Right renal cortex interstitium (tissue), 3 donors: ENCODE measurements at places on chromosomes 16 and 17. TPM values are rescaled to one million over a fixed set of nuclear protein-coding genes. Genes with fewer than 3 reads are reported as not detected.
A peak's percentile ranks its signal among the peaks of the same experiment; 100 is the strongest.

DNA sequence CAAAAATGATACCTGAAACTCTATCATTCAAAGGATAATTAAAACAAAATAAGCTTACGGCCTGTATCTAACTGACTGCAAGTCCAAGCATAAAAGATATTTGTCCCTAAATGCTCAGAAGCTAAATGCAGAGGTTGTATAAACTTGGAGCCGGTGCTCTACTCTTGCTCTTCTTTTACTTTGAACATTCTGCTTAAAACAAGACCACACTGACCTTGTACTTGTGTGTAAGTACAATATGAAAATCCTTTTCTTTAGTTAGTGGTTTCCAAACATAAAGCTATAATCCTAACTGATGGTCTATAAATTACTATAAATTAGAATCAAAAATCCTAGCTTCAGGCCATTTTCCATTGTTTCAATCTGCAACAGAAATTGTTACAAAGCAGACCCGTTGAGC is 74.6 kb downstream of the SPAG9 start:
- no peak for DNase-seq

DNA sequence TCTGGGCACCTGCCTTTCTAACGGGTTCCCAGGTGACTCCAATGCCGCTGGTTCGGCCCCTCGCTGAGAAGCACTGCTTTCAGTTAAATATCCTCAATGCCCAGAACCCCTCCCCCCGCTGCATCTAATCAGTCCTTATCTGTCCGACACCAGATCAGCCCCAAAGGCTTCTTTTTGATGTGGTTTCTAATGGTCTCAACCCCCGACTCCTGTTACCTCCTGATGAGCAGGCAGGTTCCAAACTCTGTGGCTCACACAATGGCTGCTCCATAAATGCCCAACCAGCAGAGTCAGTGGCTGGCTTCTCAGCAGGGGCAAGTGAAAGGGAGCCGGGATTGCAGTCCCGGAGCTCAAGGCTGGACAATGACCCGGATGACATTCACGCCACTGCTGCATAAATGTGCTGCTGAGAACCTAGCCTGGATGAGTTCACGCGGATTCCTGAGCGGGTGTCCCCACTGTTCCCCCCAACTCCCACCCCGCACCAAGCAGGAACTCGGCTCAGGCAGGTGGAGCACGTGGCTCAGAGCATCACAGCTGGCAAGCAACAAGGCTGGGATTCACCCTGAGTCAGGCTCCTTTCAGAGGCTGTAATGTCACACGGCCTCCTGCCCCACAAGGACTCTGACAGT is 1.0 kb upstream of the SLC38A8 start:
- DNase-seq: no peak

DNA sequence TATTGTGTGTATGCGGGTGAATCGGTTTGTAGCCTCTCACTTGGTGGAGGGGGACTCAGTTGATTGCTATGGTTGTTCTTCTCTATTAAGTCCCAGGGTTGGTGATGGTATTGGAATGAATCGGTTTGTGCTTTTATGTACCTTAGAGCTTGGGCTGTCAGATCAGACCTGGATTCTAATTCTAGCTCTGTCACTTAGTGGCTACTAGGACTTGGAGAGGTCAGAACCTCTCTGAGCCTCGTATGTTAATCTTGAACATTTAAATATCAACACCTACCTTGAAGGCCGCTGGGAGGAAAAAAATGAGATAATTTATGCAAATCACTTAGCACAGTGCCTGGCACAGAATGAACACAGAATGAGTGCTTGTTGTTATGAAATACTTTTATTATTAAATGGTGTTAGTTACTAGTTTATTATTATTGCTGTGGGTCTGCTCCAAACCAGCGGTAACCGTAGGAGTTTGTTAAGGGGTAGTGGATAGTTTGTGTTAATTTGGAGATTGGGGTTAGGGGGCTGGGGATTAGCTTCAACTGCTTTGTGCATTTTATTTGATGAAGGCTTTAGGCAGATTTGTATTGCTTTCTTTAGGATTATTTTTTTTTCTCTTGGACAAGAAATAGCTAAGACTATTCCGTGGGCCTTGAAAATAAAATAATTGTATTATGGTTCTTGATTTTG is 3.5 kb downstream of the KDM6B start:
- no peak for DNase-seq

GRCh38 chr16:86298758-86299134 is 211.6 kb upstream of the FOXF1 start:
- no peak for DNase-seq

DNA sequence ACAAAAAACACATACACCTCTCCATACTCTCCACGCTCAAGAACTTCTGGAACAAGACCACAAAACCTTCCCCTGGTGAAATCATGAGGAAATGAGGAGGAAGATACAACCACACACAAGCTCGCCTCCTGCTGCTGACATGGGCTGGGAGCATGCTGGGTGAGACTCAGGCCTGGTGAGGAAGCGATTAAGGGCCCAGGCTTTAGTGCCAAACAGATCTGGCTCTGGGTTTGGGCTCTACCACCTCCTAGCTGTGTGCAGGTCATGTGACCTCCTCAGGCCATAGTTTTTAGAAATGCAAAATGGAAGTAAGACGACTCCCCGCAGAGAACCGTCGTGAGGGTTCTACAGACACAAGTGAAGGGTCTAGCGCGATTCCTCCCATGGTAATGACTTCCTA is 41.3 kb downstream of the VAC14 start:
- no peak for DNase-seq

GRCh38 chr16:64304951-64305350 is 816.9 kb downstream of the CDH11 start:
- DNase-seq: no peak

GRCh38 chr16:68642436-68643101 is 2.5 kb upstream of the CDH3 start:
- DNase-seq: peak; percentile 61

DNA sequence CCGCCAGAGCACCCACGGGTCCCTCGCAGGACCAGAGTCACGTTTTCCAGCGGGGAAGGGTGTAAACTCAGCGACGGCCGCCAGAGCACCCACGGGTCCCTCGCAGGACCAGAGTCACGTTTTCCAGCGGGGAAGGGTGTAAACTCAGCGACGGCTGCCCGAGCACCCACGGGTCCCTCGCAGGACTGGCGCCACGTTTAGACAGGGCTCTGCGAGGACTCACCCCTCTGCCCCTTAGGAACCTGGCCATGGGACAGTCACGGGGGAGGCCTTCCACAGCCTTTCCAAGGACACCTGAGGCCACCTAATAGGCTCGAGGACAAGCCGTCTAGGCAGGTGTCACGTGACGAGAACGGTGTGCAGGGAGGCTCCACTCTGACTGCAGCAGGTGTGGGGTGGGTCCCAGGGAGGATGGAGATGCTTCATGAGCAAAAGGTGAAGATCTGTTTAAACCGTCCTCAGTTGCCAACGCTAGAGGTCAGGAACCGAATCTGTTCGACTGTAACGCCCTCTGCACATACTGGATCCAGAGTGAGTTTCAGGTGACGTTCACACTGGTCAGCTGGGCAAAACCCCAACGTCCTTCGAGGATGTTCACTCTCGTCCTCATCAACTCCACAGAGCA is 48.0 kb upstream of the METRNL start:
- DNase-seq: no peak

DNA sequence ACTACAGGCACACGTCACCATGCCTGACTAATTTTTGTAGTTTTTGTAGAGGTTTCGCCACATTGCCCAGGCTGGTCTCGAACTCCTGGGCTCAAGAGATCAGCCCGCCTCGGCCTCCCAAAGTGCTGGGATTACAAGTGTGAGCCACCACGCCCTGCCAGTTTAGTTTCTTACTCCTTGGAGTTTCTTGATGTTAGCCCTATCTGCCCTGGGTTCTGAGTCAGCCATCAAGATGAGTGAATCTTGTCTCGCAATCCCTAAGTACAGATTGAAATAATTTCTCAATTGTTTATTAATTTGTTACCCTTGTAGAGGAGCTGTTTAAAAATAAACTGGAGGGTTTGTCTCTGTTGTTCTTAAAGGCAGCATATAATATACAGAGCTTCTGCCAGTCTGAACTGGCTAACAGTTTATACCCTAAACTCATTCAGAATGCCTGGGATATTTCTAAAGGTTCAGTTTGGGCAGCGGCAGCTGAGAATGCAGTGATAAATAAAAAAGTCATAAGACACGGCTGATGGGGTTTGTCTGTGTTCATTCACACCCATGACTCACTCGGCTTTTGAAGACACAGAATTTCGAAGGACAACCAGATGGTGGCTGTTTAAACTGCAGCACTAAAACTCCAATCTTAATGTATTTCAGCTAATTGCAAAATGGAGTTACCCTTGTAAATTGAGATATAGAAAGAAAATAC is 39.6 kb downstream of the GPRC5B start:
- DNase-seq: no peak

GRCh38 chr16:73725156-73725555 is 571.5 kb upstream of the PSMD7 start:
- DNase-seq: no peak

GRCh38 chr17:40793832-40794231 is 5.9 kb downstream of the KRT28 start:
- DNase-seq: no peak

DNA sequence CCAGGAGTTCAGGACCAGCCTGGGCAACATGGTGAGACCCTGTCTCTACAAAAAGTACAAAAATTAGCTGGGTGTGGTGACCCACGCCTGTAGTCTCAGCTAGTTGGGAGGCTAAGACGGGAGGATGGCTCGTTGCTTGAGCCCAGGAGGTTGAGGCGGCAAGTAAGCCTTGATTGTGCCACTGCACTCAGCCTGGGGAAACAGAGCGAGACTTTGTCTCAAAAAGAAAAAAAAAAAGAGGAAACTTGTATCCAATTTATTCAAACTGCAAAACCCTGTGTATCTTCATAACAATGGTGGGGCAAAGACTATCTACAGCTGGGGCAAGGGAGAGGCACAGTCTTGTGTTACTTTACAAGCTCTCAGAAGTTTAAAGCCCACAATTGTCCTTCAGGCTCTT is 21.5 kb downstream of the GRB7 start:
- no peak for DNase-seq

GRCh38 chr17:39927929-39928857 is 661 bp downstream of the LRRC3C start:
- DNase-seq: no peak

DNA sequence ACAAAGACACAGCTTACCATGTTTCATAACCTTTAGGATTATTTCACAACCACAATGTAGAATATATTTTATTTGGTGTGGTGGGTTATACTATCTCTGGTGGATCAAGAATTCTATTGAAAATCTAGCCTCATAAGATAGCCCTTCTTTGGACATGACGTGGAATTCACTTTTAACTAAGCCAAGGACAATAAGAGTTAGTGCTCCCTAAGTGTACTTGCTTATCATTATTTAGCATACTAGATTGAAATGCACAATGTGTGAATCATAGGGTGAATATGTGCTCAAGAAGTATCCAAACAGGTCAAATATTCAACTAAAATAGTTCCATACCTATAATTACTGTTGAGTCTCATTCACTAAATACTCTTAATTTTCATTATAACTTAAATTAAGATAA is 1179.5 kb upstream of the GOT2 start:
- no peak for DNase-seq

GRCh38 chr16:8623634-8624033 is 2.1 kb downstream of the METTL22 start:
- no peak for DNase-seq

- DNase-seq: no peak
Measured at GRCh38 chr16:73775841-73776388, 520.7 kb upstream of the PSMD7 start.

DNA sequence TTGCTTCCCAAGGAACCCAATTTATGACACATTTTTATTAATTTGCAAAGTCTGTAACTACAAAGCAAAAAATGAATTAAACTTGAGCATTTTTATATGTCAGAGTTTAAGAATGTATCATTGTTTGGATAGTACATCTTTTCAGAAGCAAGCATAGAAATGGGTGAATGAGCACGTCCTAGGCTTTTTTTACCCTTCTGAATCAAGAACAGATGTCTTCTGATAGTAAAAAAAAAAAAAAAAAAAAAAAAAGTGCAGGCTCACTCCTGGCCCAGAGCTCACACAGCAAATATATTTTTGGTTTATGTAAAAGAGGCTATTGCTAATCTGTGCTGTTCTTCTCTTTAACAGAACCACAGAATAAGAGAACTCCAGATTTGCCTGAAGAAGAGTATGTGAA is 6.3 kb downstream of the TERF2IP start:
- DNase-seq: no peak

- DNase-seq: no peak
Measured at GRCh38 chr17:11296994-11297393, 56.0 kb downstream of the SHISA6 start.

- DNase-seq: no peak
Measured at GRCh38 chr16:5056352-5056751, 9.4 kb downstream of the C16orf89 start.

- DNase-seq: no peak
Measured at GRCh38 chr17:2799653-2800052, 3.4 kb downstream of the RAP1GAP2 start.

- DNase-seq: no peak
Measured at GRCh38 chr16:29779474-29779873, 1.4 kb downstream of the ZG16 start.

DNA sequence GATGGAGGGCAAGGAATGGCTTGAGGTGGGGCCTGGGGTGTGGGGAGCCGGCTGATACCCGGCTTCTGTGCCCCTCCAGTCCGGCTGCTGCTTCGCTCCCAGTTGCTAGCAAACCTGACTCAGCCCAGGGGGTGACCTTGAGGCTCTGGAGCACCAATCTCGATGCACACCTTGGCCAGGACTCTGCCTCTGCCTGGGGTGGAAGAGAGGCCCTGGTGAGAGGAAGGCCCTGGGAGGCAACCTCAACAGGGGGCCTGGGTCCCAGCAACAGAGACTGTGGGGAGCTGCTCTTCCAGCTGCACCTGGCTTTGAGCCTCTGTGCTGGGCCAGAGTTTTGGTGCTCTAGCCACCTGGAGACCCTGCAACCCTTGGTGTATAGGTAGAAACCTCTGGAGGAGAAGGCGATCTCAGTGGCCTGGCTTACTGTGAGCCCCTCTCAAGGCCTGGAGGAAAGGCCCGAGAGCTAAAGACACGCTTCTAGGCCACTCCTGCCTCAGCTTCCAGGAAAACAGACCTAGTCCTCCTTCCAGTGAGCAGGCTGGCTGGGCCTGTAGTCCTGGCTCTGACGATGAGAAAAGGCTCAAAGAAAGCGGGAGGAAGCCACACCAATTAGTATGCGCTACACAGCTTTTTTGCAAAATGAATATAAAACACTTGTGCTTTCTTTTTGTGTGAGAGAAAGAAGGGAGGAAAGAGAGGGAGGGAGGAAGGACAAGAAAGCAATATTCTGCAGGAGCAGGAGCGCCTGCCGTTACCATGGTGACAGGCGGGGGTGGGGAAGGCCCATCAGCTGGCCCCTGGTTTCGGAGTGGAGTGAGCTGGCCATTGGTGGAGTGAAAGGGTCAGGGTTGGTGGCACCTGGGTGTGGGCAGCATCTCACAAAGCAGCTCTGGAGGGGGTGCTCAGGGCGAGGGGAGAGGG is 51.0 kb downstream of the VAC14 start:
- DNase-seq: no peak

- DNase-seq: no peak
Measured at GRCh38 chr16:55273356-55273755, 50.6 kb upstream of the IRX6 start.

GRCh38 chr17:50559674-50560184 is 786 bp upstream of the CACNA1G start:
- DNase-seq: no peak

- DNase-seq: no peak
Measured at GRCh38 chr17:48490451-48490892, 40.3 kb downstream of the HOXB1 start.

PARD6A gene
- polyA plus RNA-seq: 3.2 TPM

AANAT gene
- polyA plus RNA-seq: 0.35 TPM

G6PC1 gene
- 6.5 TPM for polyA plus RNA-seq

PRR15L gene
- polyA plus RNA-seq: 24.6 TPM

CCDC78 gene
- polyA plus RNA-seq: 1.3 TPM

CDH13 gene
- 9.4 TPM for polyA plus RNA-seq

RND2 gene
- 4.0 TPM for polyA plus RNA-seq

CHMP1A gene
- polyA plus RNA-seq: 74.0 TPM

TBC1D3C gene
- polyA plus RNA-seq: not detected

PHAF1 gene
- polyA plus RNA-seq: 23.1 TPM

GUCY2D gene
- polyA plus RNA-seq: 0.35 TPM
